D341Med (cell line): ENCODE measurements at places on chromosomes 13 and 19.

DNA sequence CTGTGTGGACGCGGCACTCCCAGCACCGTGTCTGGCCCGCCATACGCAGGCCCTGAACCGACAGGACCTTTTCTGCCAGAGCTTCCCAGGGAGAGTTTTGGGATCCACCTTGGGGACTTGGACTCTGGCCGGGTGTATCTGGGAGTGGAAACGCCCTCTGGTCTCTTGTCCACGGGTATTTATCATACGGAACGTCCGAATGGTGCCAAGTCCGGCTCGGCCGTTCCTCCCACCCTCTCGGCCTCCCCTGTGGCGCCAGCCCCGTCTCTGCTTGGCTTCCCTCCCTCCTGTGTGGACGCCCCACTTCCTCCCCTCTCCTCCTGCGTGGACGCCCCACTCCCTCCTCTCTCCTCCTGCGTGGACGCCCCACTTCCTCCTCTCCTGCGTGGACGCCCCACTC lies 12.1 kb downstream of the HCN2 start:
- no peak for DNase-seq

DNA sequence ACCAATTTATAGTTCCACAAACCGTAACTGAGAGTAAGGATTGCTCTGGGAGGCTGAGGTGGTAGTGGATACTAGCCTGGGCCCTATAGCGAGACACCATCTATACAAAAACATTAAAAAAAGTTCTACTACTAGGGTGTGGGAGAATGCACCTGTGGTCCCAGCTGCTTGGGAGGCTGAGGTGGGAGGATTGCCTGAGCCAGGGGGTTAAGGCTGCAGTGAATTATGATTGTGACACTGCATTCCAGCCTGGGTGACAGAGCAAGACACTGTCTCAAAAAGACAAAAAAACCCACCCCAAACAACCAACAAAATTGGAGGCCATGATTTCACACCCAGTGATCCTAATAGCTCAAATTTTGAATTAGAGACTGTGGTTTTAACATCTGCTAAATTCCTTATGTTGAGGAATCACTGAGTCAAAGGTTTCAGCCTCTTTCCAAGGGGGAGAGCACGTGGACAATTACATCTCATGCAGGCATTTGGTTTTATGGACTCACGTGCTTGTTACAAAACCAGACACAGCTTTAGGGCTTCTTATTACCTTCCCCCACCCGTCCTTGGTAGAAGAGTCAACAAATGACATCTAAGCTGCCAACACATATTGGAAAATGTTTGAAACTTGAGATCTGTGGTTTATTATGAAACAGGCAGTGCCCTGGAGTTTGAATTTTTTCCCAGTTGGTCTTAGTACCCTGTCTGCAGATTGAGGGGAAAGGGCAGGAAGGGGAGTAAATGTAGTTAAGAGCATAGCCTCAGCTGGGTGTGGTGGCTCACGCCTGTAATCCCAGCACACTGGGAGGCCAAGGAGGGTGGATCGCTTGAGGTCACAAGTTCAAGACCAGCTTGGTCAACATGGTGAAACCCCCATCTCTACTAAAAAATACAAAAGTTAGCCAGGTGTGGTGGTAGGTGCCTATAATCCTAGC lies 18.5 kb downstream of the CYP2A6 start:
- DNase-seq: no peak

- peak; percentile 75 for DNase-seq
Observed at GRCh38 chr19:8158411-8159074, 9.2 kb upstream of the FBN3 start.

DNA sequence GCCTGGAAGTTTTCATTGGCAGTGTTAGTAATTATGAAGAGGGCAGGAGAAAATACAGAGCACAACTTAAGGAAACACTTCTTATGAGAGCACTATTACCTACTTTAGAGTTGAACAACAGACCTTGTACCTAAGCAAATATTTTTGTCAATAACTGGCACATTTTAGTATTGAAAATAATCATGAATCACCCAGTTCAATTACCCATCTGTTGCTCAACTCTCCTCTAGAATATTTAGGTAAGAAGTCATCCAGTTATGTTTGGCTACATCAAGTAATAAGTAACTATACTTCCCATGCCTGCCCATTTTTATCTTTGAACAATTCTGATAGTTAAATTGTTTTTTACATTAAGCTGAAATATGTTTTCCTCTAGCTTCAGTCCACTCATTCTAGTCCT lies 893.4 kb downstream of the DIAPH3 start:
- DNase-seq: no peak
